Smooth muscle cell of the brain vasculature (primary cell): ENCODE measurements at places on chromosomes 4 and X.

GRCh38 chrX:129777218-129778030 lies 2.3 kb upstream of the SASH3 start:
- no peak for DNase-seq

GRCh38 chrX:150365990-150366911 lies 3.1 kb downstream of the MAMLD1 start:
- DNase-seq = no peak

DNA sequence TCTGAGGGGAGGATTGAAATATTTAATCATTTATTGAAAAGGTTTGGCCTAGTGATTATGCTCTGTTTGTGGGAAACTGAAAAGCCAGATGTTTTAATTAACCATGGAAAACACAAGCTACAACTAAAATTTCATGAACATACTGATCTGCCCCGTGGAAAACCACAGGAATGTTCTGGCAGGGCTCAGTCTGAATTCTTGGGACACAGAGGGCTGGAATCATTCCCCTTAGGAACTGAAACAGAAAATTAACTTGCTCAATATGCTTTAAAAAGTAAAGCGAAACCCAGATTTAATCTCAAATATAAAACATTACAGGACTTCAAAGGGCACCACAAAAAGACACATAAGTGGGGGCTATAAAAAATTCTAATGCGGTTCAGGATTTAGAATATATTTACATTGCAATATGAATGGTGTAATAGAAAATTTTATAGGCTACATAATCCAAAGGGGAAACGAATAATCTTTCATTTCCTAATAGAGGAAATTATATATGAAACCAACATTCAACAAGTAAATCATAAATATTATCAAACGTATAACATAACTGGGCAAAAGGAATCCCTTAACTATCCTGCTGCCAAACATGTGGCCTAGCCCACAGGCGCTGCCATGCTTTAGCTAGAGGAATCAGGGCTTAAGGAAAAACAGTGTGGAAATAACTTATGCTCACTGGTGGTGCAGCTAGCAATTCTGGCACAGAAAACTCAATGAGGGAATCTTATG lies 70.9 kb downstream of the APBB2 start:
- peak; percentile 69 for DNase-seq

- DNase-seq = no peak
Observed at GRCh38 chr4:76623217-76624045, 188.4 kb downstream of the SHROOM3 start.

DNA sequence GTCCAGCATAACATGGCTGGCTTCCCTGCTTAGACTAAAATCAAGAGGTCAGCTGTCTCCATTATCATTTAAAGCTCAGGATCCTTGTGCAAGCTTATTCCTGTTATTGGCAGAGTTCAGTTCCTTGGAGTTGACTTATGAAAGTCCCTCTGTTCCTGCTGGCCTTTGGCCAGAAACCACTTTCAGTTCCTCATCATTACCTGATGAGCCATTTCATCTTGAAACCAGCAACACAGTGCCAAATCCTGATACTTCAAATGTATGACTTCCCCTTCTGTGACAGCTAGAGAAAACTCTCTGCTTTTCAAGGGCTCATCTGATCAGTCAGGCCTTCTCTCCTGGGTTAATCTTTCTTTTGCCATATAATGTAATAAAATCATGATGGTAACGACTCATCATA lies 110.6 kb upstream of the FSTL5 start:
- DNase-seq = no peak

- DNase-seq = no peak
Observed at GRCh38 chrX:112641449-112641848, 38.3 kb downstream of the LHFPL1 start.

DNA sequence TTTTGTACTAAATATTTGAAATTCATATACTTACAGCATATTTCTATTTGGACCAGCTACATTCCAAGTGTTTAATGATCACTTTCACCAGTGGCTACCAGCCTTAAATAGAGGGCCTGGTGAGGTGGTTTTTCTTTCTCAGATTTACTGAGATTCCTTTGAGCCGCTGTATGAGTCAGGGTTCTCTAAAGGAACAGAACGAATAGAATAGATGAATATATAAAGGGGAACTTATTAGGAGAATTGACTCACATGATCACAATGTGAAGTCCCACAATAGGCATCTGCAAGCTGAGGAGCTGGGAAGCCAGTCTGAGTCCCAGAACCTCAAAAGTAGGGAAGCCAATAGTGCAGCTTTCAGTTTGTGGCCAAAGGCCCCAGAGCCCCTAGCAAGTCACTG lies 146.2 kb upstream of the TLL1 start:
- DNase-seq = no peak

DNA sequence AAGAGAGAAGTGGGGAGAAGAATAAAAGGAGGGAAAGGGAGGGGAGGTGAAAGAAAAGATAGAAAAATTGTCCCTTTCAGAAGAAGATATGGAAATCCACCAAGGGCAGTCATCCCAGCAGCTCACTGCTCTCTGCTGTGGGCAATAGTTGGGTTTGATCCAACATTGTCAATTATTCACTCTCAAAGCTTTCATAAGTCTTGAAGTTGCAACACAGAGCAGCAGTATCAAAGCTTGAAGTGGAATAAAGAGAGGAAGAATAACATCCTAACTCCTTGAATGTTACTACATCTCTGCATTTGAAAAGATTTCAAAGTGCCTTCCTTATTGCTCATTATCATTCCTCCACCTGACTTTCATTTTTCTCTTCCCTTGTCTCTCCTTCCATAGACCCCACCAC lies 62.3 kb upstream of the HHIP start:
- DNase-seq = no peak

- no peak for DNase-seq
Observed at GRCh38 chr4:43325220-43325967, 432.9 kb downstream of the GRXCR1 start.
